ENCODE measurements at places on chromosomes 6 and 20. TPM values are rescaled to one million over a fixed set of nuclear protein-coding genes. Genes with fewer than 3 reads are reported as not detected.

ATP6V1G2 gene
- total RNA-seq: 0.17 TPM

RIMS4 gene
- not detected for total RNA-seq

FAM209A gene
- not detected for total RNA-seq

XKR7 gene
- under 0.01 TPM for total RNA-seq

CFAP61 gene
- not detected for total RNA-seq

GRCh38 chr6:11938285-11938890, 73.7 kb upstream of the HIVEP1 start:
- no peak for DNase-seq

DNA sequence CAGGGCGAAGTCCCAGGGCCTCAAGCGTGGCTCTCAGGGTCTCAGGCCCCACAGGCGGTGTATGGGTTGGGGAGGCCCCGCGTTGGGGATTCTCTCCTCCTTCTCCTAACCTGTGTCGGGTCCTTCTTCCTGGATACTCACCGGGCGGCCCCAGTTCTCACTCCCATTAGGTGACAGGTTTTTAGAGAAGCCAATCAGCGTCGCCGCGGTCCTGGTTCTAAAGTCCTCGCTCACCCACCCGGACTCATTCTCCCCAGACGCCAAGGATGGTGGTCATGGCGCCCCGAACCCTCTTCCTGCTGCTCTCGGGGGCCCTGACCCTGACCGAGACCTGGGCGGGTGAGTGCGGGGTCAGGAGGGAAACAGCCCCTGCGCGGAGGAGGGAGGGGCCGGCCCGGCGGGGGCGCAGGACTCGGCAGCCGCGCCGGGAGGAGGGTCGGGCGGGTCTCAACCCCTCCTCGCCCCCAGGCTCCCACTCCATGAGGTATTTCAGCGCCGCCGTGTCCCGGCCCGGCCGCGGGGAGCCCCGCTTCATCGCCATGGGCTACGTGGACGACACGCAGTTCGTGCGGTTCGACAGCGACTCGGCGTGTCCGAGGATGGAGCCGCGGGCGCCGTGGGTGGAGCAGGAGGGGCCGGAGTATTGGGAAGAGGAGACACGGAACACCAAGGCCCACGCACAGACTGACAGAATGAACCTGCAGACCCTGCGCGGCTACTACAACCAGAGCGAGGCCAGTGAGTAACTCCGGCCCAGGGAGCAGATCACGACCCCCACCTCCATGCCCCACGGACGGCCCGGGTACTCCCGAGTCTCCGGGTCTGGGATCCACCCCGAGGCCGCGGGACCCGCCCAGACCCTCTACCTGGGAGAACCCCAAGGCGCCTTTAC, at the start of gene HLA-G:
HLA-G (plus strand) TSS at position 247 of the 892 bp plus-strand sequence; CDS start at position 267, 20 bp downstream.
- DNase-seq: no peak

DNA sequence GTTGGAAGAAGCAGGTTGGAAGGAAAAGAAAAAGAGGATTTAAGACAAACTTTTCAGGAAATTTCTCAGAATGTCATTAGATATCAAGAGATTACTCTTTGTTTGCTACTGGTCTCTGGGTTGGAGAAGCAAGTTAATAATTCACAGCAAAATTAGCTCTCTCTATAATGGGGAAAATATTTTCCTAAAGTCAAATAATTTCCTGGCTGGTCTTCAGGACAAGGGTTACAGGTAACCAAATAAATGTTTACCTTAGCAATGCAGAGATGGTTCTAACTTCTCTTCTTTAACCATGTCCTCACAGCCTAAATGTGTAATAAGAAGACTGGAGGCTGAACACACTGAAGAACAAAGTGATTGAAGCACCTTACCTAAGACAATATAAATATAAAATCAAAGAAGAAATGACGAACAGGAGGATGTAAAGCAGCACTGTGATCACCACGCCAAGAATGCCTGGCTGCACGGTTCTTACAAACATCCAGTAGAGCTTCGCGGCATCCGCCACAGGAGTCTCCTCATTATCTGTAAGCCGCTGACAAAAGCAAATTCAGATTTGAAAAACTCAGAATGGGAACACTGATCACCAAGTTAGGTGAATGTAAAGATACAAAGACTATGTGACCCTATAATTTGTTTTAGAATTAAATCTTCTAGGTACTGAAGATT, 717.5 kb downstream of the TFAP2A start:
- DNase-seq: no peak

DNA sequence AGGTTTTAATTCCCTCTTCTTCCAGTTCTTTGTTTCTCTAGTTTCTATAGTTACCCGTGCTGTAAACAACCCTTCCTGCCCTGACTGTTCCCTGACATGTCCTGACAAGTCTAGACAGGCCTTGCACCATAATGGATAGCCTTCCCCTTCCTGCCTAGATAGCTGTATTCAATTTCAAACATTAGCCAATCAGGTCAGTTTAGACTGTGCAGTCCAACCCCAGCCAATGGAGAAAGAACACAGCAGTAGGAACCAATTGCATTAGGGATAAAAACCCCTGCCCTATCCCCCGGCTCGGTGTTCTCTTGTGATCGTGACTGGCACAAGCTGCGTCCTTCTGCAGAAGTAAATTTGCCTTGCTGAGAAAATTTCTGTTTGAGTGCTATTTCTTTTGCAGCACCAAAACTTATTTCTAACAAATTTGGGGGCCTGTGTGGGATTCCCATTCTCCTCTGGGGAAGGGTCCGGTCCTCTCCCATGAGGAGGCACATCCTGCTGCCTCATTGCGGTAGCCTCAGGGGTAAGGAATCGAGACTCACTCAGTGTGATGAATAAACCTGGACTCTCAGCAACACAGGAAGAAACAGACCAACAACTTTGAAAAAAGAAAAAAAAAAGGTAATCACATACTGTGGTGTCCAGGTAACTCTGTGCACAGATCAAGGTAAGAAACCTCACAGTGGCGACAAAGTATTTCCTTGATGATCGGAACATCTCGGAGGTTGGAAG, 248.7 kb upstream of the ECI2 start:
- no peak for DNase-seq

DNA sequence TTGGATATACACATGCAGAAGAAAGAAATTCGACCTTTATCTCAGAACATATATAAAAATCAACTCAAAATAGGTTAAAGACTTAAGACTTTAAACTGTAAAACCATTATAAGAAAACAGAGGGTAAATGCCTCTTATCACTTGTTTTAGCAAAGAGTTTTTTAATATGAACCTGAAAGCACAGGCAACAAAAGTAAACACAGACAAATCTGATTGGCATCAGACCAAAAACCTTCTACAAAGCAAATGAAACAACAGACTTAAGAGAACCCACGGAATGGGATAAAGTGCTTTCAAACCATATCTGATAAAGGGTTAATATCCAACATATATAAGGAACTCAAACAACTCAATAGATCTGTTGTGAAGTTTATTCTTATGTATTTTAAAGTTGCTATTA, 309.9 kb upstream of the OPRM1 start:
- no peak for DNase-seq

DNA sequence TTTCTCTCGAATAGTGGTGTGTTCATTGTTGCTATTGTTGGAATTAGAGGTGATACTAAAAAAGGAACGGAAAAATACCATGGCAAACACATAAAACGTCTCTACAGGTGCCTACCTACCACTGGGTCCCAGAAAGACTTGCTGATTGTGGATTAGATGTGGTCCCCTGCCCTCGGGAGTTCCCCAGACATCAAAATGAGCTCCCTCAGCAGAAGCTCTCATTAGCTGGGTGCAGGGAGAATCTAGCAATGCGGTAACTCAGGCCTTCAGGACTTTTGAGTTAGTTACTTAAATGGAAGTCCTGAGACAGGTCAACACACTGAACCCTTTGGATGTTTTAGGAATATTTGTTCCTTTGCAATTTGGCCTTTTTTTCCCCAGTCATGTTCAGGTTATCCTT, 6.1 kb downstream of the IRF4 start:
- DNase-seq: no peak

GRCh38 chr6:87682310-87682709, 19.7 kb downstream of the AKIRIN2 start:
- no peak for DNase-seq

DNA sequence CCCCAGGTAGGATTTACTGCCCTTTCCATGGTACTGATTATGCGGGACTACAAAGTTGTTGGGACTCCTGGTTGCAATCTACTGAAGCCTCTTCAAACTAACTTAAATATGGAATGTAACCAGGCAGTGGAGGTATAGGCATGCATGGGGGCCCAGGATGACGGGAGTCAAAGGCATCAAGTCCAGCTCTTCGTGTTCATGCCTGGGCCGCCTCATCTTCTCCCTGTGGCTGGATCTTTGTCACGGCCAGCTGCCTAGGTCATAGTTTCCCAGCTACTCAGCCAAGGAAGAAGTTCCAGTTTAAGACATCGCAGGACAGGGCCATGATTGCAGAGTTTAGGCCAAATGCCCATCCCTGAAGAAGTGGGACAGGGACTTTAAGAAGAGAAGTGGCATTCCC, 20.5 kb downstream of the LYRM2 start:
- DNase-seq: no peak

DNA sequence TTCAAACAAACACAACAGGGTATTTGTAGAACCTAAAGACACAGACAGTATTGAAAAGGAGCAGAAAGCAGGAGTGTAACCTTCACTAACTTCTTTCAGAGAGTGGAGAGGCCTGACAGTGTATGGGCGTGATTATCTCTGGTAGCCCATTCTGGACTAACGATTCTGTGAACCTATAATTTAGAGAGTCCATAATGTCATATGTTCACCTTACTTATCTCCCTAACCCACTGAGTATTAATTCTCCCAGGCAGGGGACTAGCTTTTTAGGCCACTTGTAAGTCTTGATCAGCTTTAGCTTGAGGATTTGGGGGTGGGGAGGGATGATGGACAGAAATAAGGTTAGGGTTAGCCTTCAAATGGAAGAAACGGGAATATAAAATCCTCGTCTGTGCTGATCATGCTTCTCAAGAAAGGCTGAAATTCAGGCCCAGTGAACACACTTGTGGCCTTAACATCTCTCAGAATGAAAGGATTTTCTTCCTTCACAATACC, 2.8 kb upstream of the PARD6B start:
- DNase-seq: no peak

GRCh38 chr20:5827098-5827853, 77.1 kb downstream of the SHLD1 start:
- DNase-seq: no peak

- no peak for DNase-seq
Measured at GRCh38 chr6:30163918-30164654, 740 bp downstream of the TRIM15 start.

DNA sequence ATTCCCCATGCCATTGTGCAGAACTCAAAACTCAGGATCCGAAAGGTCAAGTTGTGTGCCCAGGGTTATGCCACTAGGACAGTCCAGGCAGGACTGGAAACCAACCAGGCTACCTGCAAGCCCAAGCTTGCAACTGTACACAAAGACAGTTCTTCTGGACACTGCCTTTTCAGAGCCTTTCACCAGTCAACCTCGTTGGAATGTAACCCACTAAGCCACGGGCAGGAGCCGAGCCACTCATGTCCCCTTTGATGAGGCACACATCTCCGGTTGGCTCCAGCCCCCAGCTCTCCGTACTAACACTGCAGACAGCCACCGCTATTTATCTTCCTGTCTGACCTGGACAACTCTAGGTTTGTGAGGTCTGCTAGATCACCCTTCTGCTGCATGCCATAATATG, 62.5 kb downstream of the BMP7 start:
- DNase-seq: no peak

- DNase-seq: no peak
Measured at GRCh38 chr6:80402266-80402665, 295.8 kb downstream of the BCKDHB start.

DNA sequence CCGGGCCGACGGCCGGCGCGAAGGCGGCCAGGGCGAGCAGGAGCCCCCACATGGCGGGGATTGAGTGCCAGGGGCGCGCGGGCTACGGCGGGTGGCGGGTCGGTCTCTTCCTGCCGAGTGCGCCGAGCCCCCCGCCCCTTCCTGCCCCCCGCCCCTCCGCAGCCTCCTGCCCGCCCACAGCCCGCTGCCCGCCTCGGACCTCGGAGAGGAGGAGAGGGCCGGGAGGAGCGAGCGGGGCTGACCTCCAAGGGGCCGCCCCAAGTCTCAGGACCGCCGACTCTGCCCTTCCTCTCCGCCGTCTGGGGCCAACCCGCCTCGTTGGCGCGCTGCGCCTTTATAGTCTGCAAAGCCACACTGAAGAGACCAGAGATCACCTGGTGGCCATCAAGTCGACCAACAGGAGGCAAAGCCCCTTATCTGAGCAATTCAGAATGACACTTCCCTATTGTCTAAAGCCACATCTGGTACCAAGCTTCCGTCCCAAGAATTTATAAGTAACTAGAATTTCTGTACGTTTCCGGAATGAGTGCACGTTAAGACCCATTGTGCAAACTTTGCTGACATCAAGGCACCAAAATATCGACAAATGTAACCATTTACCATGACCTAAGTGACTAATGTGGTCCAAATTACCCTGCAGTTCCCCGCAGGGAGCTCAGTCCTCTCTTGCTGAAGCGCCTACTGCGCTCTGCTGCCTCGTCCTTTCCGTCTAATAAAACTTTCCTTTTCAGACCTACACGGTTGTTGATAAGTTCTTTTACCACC, at the start of gene CPXM1:
CPXM1 (minus strand) TSS at position 107 of the 765 bp plus-strand sequence; CDS start at position 52, 55 bp downstream.
- no peak for DNase-seq

DNA sequence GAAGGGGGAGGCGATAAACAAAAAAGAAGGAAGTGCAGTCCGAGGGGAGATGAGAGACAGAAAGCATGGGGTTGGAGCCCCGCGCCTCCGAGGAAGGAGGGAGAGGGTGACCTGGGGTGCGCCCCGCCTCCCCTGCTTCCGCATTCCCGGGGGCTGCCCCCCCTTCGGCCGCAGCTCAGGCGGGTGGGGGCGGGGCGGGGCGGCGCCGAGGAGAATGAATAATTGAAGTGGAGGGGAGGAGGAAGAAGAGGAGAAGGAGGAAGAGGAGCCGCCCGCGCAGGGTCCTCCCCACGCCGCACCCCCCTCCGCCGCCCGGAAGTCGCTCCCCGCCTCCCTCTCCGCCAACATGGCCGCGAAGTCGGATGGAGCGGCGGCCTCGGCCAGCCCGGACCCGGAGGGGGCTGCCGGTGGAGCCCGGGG, at the start of gene XKR7:
XKR7 (plus strand) TSS at position 322 of the 420 bp plus-strand sequence; CDS start at position 347, 25 bp downstream.
- DNase-seq: no peak

- no peak for DNase-seq
Measured at GRCh38 chr6:47179286-47179685, 130.4 kb downstream of the TNFRSF21 start.

DNA sequence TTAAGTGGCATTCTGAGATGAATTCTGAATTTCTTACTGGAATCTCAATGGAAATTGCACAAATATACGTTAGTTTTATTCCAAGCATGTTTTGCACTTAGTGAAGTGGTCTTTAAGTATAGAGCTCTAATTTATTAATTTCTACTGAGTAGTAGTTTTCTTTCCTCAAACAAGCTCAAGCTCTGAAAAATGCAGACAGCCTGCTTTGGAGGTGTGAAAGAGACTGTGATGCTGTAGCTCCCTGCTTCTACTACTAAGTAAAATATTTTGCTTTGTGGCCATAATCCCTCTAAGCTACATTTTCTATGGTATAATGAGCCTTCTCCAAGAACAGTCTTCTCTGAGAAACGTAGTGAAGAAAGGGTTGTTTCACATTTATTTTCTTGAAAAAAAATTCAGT, 243.5 kb upstream of the HS3ST5 start:
- no peak for DNase-seq

GRCh38 chr20:16082051-16082550, 491.1 kb downstream of the KIF16B start:
- DNase-seq: no peak

- no peak for DNase-seq
Measured at GRCh38 chr20:22379472-22379871, 204.9 kb downstream of the FOXA2 start.

Data from liver (tissue), 10 donors.